Neural progenitor cell (in vitro differentiated cells): ENCODE measurements at places on chromosomes 4 and X. TPM values are rescaled to one million over a fixed set of nuclear protein-coding genes. Genes with fewer than 3 reads are reported as not detected.

- DNase-seq = no peak
These were observed 181.9 kb downstream of the CEP135 start for GRCh38 chr4:56130606-56131155.

GRCh38 chrX:10246297-10246696, 89.5 kb downstream of the CLCN4 start:
- no peak for DNase-seq

KLHL4 gene
- total RNA-seq = 0.17 and 0.22 TPM in 2 replicates

GRCh38 chr4:98334461-98334860, 73.3 kb downstream of the RAP1GDS1 start:
- no peak for DNase-seq

DNA sequence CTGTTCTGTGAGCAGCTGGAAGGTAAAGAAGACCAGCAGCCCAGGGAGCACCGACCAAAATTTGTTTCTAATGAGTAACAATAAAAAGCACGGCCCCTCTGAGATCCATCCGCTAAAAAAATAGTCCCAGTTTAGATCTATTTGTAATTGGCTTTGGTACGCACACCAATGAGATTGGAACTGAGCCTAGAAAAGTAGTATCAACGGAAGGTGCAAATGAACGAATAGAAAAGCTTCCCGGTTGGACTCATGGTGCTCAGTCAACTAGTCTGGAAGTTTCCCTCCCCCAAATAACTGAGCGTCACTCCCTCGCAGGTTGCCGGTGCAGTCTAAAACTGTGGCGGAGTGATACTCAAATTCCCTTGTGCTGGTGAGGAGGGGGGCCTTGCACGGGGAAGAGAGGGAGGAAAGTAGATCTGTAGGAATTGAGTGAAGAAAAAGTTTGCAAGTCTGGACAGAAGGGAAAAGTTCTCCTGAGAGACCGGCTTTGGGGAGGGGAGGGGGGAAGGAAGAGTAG, at the start of gene COL4A5:
COL4A5 (plus strand) TSS at position 413 of the 517 bp plus-strand sequence. CDS start 288 bp downstream, outside the sequence.
- DNase-seq = peak; percentile 87

GRCh38 chr4:142683503-142683902, 162.6 kb downstream of the INPP4B start:
- no peak for DNase-seq

RTL3 gene
- total RNA-seq = not detected in 2 replicates

BANK1 gene
- total RNA-seq = 0.19 and 0.28 TPM in 2 replicates

DCAF12L1 gene
- 0.77 and 2.0 TPM in 2 replicates for total RNA-seq

GRCh38 chr4:113302051-113302450, 252.6 kb downstream of the ANK2 start:
- no peak for DNase-seq

GRCh38 chrX:154458954-154459778, 1.1 kb downstream of the PLXNA3 start:
- DNase-seq = peak; percentile 35

DNA sequence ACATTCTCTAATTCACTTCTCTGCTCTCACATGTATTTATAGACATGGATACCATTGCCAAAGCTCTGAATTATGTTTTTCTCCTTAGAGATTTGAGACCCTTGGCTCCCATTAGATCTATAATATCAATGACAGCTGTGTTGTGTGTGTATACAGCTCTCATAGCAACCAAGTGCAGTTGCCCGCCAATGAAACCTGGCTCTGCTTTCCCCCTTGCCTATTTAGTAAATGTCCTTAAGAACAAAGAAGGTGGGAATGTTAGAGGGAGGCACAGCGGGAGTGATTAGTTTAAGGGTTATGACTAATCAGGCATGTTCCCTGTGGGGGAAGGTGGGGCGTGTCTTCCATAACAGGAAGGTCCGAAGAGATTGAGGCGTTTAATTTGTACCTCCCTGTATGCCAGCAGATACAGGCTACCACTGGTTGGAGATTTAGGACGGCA, 100.5 kb upstream of the TBC1D9 start:
- DNase-seq = peak; percentile 50

DNA sequence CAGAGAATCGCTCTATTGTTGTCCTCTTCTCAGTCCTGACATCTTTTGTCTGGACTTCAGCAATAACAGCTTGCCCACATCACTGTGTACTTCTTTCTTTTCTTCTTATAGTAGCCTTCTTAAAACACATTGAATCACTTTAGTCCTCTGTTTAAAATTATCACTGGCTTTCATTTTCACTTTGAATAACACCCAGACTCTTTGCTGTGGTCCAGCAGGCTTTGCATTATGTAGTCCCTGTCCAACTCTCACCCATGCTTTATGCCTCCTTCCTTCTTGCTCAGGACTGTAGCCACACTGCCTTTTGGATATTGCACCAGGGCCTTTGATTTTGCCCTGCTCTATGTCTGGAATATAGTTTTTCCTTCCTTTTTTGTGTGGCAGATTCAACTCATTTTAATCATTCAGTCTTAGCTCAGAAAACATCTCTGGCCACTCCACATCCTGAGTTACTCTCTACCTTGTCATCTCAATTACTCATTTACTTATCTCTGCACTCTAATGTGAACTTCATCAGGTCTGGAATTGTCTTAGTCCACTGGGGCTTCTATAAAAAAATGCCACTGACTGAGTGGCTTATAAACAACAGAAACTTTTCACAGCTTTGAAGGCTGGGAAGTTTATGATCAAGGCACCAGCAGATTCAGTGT, 168.2 kb downstream of the C4orf33 start:
- DNase-seq = no peak

DNA sequence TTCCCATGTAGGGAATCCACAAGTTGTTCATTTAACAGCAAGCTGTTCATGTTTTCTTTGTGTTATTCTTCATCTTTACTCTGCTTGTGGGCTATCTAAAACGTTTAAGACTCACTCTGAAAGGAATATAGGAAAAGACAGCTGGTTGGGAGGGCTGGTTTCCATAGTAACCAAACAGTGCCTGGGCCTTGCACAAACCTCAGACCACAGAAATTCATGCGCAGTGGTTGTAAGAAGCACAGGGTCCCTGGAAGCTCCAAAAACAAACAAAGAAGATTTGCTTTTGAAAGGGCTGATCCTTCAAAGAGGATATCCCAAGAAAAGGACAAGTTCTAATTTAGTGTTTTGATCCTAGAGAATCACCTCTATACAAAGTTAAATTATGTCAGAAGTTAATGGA, 7.8 kb downstream of the SERTM2 start:
- peak; percentile 70 for DNase-seq

GRCh38 chr4:120415896-120416295, 349.2 kb upstream of the MAD2L1 start:
- DNase-seq = no peak

DHRSX gene
- total RNA-seq = 25.6 and 31.8 TPM in 2 replicates

TRMT44 gene
- total RNA-seq = 19.9 and 24.2 TPM in 2 replicates

DNA sequence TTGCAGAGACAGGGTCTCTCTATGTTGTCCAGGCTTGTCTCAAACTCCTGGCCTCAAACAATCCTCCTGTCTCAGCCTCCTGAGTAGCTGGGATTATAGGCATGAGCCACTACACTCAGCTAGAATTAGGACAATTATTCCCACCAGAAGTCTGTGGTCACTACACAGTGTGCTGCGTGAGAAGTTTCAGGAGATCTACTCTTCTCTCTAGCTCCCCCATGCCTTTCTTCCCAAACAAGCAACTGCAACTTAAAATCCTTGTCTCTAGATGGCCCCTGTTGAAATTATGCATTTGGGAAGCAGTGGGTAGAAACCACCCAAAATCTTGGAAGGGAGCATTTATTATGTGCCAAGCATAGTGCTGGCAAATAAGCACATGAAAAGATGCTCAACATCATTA, 21.1 kb upstream of the MAP7D3 start:
- DNase-seq = no peak
